ENCODE measurements at places on chromosomes 12 and 14.

GRCh38 chr12:47602325-47602724 is 103.5 kb downstream of the RPAP3 start:
- DNase-seq, result no peak

DNA sequence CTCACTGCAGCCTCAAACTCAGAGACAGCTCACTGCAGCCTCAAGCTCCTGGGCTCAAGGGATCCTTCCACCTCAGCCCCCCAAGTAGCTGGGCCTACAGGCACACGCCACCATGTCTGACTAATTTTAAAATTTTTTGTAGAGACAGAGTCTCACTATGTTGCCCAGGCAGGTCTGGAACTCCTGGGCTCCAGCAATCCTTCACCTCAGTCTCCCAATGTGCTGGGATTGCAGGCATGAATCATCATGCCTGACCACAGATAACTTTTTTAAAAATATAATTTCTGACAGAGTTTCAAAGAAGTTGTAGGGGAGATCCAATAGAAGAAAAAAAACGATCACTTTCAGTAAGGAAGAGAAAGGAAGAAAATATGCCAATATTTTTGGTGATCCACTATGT is 189.7 kb upstream of the CDKN3 start:
- DNase-seq, result no peak

DNA sequence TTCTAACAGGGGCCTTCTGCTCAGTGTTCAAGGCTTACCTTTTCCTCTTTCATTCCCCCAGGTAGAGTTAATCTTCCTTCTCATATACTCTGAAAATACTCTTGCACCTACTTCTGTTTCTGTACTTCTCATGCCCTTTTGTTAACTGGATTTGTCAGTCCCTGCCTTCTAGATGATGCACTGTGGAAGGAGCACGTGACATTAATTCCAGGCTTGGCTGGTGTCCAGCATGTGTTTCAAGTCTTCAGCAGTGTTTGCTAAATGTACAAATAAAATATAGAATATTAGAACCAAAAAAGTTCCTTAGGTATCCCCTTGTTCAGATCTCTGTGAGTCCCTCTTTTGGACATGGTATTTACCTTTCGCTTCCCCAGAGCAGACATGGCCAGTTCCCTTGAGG is 27.9 kb upstream of the EVL start:
- no peak for DNase-seq

DNA sequence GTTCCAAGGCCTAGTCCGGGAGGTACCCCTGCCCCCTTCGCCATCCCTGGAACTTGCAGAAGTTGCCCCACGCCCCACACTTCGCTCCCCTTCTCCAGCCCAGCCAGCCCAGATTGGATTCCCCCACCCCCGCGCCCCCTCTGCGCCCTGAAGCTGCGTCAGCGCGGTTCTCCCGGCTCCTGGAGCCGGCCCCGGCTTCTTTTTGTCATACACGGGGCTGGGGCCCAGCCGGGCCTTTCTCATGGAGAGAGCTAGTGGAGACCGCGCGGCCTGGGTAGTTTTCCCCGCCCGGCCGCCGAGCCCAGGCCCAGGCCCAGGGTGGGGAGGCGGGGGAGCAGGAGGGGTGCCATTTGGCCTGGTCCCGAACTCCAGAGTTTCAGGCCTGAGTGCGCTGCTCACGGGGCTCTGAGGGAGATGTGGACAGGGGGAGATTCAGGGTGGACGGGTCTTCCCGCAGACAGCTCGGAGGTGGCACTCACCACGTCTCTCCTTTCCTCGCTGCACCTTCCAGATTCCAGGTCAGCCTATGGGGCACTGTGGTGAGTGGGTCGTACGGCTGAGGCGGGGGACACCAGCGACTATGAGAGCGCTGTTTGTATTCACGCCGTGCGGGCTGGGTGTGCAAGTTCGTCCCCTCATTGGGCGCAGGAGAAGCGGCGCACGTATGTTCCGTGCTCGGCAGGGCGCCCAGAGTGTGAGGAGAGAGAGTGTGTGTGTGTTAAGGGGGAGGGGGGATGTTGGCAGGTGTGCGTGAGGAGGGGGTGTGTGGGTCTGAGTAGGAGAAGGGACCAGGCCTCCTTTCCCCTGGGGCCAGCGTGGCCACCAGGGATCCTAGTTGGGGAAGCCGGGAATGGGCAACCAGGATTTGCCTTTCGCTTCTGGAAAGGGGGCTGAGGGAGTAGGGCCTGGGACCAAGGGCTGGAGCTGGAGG is 785 bp upstream of the LHX5 start:
- DNase-seq, result no peak

DNA sequence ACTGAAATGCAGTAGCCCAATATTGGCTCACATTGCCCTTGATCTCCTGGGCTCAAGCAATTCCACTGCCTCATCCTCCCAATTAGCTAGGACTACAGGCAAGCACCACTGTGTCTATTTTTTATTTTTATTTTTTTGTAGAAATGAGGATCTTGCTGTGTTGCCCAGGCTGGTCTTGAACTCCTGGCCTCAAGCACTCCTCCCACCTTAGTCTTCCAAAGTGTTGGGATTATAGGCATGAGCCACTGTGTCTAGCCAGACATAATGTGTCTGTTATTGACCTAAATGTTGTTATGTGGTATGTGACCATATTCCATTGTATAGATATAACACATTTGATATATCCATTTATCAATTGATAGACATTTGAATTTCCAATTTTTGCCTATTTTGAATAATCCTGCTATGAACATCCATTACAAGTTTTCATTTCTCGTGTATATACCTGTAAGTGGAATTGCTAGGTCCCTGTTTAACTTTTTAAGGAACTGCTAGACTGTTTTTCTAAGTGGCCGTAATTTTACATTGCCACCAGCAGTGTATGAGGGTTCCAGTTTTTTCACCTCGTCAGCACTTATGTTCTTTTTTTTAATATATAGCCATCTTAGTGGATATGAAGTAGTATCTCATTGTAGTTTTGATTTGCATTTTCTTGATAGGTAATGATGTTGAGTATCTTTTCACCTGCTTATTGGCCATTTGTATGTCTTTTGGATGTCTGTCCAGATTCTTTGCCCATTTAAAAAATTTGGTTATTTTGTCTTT is 9.4 kb downstream of the USP15 start:
- DNase-seq, result no peak

DNA sequence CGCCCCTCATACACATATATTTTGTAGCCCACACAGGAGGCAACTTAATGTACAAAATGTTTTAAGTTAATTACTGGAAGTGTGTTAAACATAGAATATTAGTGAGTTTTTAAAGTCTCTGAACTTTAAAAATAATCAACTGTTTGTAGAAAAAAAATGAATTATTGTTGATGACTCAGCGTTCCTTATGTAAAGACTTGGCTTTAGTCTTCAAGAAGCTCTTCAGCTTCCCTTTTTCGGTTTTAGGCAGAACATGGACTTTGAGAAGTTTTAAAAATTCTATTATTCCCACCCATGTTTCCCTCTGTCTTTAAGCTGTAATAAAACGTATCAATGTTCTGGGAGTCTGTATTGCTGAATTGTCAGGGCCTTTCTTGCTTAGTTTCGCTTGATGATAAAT is 269.5 kb downstream of the FBXL14 start:
- no peak for DNase-seq

GRCh38 chr12:28268608-28269229 is 78.5 kb downstream of the CCDC91 start:
- DNase-seq, result no peak

DNA sequence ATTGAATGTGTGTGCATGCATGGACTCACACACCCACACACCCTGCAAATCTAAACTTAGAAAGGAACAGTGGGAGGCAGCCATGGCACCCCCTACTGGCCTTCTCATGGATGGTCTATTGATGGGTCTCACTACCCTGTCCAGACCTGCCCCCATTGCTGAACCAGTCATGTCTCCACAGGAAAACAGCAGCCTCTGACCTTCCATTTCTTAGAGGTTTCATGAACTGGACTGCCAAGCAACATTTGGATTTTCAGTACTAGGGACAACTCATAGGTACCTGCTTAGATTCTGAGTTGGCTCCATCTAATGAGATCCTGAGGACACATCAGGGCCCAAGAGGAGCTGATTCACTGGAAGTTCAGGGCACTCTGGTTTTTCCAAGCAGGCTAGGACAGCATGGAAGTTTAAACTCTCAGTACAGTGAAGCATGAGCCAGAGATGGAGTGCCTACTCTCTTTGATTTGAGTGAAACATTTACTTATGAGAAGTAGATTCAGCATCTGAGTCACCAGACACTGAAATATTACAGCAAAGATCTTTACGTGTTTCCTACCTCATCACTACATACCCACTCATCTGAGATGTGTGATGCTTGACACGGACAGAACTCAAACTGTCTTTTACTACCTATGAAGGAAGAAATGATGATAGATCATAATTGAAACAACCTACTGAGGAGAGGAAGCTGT is 98.9 kb upstream of the PLEKHG7 start:
- peak; percentile 21 for DNase-seq

DNA sequence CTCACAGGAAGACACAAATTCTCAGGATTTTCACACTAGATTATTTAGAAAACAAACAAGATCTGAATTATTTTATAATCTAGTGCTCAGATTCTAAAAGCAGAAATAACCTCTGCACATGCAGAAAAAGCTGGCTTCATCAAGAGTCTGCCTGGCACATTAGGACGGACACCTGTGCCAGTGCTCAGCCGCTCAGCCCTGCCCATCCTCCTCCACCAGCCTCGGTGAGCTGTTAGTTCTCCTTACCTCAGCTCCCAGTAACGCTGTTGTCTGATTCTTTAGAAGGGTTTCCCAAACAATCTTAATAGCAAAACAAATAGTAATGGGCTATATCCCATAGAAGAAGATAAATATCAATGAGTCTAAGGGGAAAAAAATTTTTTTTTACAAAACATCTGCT is 27.7 kb downstream of the DUSP16 start:
- DNase-seq, result no peak

DNA sequence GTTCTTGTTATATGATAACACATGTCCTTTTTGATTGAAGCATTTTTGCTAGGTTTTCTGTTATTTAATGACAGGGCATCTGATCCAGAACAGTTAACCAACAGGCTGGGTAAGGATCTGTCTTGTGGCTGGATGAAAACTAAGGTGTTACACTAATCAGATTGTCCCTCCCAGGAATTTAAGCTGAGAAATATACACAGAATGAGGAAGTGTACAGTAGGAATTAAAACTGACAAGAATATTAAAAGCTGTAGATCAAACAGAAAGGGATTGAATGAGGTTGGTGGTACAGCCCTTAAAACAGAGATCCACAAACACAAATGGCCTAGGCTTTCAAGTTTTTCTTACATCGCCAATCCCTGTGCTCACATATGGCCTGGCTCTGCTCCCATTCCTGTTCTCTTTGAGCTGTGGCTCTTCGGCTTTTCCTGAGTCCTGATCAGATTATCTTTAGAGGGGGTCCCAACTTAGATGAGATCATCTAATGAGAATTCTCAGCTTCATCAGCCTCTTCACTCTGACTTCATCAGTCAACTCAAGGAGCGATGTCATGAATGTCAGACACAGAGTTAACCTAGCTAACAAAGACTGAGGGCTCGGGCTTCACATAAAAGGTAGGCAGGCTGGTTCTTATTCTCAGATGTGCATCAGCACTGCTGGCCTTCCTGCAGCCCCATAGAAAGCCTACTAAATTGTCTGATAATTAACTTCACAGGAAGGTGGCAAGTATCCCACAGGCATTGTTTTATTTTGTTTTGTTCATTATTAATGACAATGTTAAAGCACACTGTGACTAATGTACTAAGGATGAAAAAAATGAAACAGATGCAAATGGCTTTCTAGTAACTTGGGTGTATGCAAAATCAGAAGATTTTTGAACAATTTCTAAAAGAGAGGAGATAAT is 11.4 kb downstream of the PYGL start:
- no peak for DNase-seq

- no peak for DNase-seq
Measured at GRCh38 chr12:118166946-118167345, 31.0 kb downstream of the PEBP1 start.

- DNase-seq, result no peak
Measured at GRCh38 chr12:116561181-116561821, 2.1 kb downstream of the MAP1LC3B2 start.

GRCh38 chr12:105670672-105671071 is 340.2 kb downstream of the C12orf75 start:
- no peak for DNase-seq

DNA sequence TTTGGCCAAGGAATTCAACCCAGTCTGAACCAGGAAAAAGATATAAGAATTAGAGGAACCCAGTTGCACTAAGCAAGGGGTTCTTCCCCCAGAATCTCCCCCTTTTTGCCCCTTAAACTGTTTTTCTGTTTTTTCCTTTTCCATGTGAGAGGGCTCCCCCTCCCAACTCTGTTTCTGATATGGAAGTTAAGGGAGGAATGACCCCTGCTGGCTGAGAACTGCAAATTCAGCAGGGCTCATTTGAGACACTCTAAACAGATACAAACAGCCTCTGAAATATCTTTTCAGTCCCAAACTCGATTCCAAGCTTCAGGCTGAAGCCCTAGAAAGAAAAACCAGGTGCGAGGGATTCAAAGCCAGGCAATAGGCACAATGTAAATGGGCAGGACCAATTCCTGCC is 132.7 kb downstream of the SLC41A2 start:
- DNase-seq, result no peak

DNA sequence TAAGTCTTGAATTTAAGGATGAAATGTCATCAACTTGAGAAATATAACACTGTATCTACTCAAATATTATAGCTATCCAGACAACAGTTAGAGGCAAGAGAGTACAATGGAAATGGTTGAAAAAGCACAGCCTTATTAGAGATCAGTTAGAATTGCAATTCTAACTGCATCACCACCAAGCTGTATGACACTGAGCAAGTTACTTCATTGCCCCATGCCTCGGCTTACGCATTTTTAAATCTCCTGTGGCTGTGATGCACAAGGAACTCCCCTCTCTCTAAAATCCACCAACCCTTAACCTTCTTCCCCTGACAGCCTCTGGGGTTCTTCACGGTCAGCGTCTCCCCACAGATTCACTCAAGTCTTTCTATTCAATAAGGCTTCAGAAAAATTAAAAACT is 75.1 kb downstream of the MED13L start:
- no peak for DNase-seq
